HEK293T (cell line): ENCODE measurements at places on chromosomes 6 and 20.

DNA sequence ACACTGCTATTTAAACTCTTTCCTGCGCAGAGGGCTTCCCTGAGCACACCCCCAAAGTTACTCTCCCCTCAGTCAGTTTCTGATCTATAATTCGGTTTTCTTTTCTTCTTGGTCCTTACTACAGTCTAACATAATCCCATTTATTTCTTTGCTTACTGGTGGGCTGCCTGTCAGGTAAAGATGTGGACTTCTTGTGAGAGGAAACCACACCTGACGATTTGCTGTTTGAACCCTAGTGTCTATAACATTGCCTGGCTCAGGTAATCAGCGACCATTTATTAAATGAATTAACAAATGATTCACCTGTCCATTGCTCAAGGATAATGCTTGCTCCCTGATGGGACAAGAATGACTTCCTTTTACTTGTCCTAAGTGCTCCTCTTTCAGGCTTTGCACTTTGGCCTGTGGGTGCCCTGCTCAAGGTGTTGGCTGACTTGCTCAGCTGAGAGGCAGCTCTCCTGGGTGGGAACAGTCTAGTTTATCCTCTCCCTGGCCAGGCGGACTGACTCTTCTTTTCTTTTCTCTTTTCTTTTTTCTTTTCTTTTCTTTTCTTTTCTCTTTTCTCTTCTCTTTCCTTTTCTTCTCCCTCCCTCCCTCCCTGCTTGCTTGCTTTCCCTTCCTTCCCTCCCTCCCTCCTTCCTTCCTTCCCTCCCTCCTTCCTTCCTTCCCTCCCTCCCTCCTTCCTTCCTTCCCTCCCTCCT is 233.1 kb downstream of the BCAS1 start:
- DNase-seq = no peak

GRCh38 chr6:106046116-106046853 is 39.9 kb upstream of the PRDM1 start:
- DNase-seq = no peak

DNA sequence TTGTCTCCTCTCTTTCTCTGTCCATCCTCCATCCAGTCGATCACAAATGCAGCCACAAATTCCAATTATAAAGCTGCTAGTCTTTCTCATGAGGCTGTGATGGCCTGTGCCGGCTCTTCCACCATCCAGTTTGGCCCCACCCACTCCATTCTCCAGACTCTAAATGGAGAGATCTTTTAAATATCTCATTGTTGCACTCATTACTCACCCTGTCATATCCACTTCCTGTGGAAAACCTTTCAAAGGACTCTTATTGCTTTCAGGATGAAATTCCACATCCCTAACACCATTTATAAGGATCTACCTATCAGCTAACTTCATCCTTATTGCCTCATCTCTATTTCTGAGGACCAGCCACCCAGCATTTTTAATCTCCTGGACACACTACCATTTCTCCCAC is 70.6 kb downstream of the NRN1 start:
- DNase-seq = no peak

GRCh38 chr6:76222189-76222588 is 149.7 kb upstream of the IMPG1 start:
- DNase-seq = no peak

- DNase-seq = no peak
Measured at GRCh38 chr20:35952480-35953386, 1.6 kb downstream of the SCAND1 start.

- no peak for DNase-seq
Measured at GRCh38 chr6:2921520-2922115, 18.5 kb upstream of the SERPINB9 start.
